NCI-H1694 treated with DMSO at 0.1 percent for 48 hours (cell line): ENCODE measurements at places on chromosomes 3 and 15.

DNA sequence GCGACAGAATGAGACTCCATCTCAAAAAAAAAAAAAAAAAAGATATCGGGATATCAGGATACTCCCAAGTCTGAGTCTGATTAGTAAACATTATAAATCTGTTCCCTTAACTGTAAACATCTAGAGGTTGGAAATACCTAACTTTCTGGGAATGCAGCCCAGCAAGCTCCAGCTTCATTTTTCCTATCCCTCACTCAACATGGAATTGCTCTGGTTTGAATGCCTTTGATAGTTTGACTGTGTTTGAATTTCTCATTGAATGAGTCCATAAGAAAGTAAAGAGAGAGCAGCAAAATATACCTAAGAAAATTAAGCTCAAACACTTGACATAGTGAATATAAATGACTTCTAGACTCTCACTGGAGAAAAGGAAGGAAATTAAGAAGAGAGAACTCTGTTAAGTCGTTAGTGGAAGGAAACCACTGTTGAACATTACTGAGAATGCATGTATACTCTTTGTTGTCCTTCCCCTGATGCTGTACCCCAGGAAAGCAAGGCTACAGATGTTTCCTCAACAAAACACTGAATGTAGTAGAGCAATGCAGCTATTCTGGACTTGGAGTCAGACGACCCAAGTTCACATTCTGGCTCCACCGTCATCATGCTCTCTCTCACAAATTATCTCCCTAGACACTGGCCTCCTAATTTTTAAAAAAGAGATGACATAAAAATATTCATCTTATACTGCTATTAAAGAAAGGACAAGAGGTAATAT is 62.4 kb downstream of the CD200 start:
- no peak for DNase-seq

- no peak for DNase-seq
These were observed 83.6 kb downstream of the NCEH1 start for GRCh38 chr3:172627057-172627809.

DNA sequence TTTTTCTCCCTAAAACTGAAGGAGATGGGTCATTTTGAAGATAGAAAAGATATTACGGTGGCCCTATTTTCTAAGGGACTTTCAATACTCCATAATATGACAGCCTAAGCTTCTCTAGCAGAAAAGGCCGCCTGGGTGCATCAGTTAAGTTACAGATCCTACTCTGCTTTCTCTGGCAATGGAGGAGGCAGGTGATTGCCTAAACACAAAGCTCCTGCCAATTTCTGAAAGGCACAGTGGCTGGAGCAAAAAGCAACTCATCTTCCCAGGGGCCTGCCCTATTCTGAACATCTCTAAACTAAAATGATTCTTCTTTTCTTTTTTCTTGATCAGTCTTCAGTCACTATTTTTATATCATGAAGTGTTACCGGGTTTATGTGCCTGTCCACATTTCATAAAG is 276.7 kb downstream of the CNTN4 start:
- peak; percentile 22 for DNase-seq

DNA sequence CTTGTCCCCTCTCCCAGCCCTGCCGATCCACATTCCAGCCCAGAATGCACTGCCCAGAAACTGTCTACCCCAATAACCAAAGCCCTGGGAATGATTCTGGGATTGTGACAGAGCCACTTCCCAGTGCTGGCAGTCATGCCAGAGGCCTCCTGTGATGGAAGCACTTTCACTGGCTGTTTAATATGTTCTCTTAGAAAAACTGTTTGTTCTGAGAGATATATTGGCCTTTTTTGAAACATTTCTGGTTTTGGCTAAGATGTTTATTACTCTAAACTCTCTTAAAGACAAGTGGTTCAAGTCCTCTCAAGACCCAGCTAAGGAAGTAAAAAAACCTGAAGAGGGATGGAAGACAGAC is 74.0 kb upstream of the HACD2 start:
- no peak for DNase-seq

GRCh38 chr3:127824151-127824825 is 2.0 kb upstream of the MGLL start:
- no peak for DNase-seq

GRCh38 chr3:52805270-52806039 is 10.9 kb downstream of the ITIH3 start:
- DNase-seq = no peak

DNA sequence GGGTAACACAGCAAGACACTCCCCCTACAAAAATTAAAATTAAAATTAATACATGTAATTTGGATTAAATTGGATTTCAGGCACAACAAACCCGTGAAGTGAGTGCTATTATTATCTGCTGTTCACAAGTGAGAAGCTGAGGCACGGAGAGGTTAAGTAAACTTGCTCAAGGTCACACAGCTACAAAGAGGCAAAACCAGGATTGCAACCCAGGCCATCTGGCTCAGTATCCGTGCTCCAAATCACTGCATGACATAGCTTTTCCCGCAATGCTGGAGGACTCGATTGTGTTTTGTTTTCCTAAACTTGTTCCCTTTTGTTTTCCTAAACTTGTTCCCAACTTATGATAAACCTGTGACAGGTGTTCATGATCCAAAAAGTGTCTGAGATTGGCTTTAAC is 19.9 kb upstream of the C15orf39 start:
- DNase-seq = no peak

DNA sequence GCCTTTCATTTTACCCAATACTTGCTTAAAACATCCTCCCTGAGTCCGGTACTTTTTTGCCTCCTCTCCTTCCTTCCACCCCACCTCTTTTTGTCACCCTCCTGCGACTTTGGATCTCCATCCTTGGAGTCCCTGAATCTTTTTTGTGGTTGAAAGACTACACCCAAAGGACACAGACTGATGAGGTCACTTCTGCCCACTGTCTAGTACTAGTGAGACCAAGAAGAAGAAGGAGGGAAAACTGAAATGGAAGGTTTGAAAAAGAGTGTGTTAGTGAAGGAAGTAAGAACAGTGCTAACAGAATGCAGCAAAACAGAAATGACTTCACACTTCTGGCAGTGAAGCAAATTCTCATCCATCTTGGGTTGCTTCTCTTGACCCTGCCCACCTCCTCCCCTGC is 6.6 kb downstream of the B3GNT5 start:
- no peak for DNase-seq

DNA sequence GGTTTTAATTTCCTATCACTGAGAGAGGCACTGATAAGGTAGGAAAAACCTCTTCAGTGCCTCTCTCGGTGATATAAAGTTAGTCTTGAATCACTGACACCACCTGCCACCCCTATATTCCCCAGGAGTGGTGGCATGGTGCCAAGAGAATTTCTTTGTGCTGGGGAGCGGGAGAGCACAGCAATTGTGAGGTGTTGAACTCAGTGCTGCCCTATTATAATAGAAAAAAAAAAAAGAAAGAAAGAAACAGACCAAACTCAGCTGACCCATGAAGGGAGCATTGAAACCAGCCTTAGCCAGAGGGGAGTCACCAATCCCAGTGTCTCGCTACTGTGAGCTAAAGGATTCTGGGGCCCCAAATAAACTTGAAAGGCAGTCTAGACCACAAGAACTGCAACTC is 201.4 kb upstream of the STT3B start:
- no peak for DNase-seq

- no peak for DNase-seq
These were observed 12.8 kb downstream of the THAP10 start for GRCh38 chr15:70879401-70879800.

DNA sequence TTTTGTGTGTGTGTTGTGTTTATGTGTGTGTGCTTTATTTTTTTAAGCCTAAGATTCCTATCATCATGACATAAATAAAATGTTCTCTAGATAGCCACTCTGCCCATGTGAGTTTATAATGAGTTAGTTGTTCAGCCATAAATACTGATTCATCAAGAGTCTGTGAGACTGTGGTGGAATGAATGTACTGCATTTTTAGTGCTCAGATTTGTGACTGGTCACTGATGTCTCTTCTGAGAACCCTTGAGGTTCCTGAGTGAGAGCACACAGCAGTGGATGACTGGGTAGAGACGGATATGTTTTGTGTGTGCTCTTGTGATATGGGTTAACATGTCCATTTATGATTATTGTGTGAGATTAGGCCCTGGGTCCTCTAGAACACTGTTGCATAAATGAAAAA is 51.2 kb downstream of the SETD5 start:
- DNase-seq = no peak

- DNase-seq = no peak
These were observed 189.1 kb downstream of the FAM43A start for GRCh38 chr3:194874783-194875182.

DNA sequence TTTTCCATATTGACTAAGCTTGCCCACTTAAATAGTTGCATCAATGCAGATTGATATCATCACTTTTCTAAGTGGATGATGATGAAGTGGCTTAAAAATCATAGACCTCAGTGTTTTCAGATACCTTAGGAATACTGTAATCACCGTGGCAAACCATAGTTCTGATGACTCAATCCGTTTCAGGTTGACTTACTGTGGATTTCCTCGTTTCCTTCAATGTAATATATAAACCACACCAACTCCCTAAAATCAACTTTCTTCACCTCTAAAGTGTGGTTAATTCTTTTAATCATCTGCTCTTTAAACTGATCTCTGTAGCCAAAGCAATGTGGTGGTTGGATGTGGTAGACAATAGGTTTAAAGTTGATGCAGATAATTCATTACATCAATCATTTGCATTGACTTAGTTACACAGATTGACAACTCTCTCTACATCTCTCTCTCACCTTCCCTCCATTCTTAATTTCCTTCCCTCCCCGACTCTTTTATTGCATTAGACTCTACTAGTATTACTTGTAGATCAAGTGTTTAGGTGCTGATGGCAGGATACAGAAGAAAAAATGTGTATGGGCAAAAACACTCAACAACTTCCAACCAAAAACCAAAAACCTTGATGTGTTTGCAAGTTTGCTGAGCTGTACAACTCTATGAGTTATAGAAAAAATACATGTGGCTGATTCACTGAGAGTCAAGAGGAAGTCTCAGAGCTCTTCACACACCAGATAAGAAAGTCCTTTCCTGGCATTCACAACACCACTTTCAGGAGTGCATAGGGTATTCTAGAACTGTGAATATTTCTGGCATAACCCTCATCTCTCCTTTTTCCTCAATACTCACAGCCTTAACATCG is 243.5 kb downstream of the NFKBIZ start:
- DNase-seq = no peak

GRCh38 chr3:178479860-178480259 is 56.4 kb upstream of the KCNMB2 start:
- DNase-seq = no peak

DNA sequence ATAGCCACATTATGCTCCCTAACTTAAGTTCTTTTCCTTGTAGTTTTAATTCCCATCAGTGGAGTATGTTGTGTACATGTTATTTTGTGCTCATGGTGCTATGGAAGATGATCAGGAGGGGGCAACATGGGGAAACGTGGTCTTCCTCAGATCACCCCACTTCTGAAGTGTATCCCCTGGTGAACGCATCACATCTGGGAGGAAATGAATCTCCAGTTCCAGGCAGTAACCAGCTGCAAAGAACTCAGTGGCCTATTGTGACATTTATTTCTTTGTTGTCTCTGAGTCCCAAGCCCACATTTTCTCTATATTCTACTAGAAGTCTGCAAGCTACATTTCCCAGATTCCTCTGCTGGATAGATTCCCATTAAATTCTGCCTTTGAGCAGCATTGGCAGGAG is 217.0 kb downstream of the SATB1 start:
- no peak for DNase-seq

DNA sequence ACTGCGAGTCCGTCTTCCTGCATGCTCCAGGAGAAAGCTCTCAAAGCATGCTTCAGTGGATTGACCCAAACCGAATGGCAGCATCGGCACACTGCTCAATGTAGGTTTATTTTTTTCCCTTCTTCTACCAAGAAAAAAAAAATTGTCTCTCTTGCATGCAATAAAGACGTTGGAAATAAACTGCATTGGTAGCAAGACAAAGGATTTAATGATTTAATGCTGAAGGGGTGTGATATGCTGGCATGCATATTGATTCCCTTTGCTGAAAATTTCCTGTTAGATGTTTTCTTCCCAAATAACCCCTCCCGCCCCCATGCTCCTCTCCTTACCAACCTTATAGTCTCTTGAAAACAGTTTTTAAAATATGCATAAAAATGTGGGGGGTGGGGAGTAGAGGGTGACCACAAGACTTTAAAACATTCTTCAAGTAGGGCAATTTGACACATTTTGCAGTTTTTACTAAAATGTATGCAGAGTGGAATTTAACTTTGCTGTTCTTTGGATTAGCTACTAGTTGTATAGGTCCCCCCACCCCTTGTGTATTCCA is 799 bp downstream of the RARB start:
- no peak for DNase-seq

DNA sequence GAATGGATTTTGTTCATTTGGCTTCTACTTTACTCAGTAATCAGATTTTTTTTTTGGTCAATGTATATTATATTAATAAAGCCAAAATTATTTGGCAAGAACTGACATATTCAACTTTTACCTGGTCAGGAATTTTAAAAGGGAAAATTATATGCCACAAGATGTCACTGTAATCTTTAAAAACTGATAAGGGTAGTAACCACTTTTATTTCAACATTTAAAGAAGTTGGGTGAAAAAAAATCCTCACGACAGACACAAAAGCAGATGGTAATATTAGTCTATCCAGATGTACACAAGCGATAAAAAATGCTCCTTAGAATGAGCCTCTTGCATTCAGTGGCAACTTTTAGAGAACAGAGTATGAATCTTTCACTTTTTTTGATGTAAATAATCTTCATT is 101.9 kb downstream of the SERPINI1 start:
- no peak for DNase-seq

GRCh38 chr3:78894787-78895186 is 873.0 kb downstream of the ROBO1 start:
- DNase-seq = no peak

DNA sequence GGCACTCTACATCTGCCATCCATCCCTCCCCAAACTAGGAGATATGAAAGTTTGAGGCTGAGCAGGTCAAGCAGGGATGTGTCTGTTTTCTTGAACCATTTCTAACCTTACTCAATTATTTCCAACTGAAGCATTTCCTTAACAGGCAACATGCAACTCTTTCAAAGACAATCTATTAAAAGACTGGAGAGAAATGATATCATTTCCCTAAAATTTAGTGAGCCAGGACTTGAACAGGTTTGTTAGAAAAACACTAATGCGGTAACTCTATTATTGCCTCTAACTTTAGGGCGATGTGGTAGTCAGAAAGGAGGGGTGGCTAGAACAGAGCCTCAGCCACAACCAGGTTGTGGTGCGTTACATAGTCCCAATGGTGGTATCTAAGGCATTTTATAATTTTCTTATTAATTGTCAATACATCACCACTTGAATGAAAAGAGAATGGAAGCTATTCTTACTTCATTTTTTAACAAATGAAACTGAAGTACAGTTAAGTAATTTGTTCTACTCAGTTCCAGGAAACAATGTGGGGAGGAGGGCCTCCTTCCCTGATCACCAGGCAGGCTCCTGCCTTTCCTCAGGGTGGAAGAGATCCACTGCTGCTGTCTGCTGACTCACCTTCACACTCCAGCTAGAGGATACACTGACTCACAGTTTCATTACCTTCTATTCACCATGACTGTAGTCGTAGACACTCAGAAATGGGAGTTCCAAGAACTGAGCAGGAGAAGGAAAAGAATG is 22.8 kb downstream of the MYO1E start:
- no peak for DNase-seq

DNA sequence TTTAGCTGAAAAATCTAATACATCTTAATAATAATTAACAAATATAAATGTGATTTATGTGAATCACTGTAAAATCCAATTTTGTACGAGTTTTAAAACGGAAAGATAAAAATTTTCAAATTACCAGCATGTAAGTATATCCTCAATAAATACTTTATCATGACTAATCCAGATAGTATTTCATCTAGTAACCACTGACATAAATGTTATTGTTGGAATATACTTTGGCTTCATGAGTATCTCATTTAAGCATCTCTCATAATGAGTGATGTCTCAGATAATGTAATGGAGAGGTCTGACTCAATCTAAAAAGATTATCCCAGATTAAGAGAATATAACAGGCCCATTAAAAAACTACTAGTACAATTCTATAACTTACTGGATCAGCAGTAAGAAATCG is 216.3 kb downstream of the STAG1 start:
- no peak for DNase-seq
